ENCODE measurements at places on chromosomes 16 and 17.

- no peak for DNase-seq
Observed at GRCh38 chr16:15043344-15043743, 12.5 kb downstream of the NTAN1 start.

GRCh38 chr17:81428948-81429774 is 33.9 kb downstream of the BAHCC1 start:
- DNase-seq: peak; percentile 72

GRCh38 chr16:28616636-28617035 is 6.8 kb upstream of the SULT1A1 start:
- no peak for DNase-seq

DNA sequence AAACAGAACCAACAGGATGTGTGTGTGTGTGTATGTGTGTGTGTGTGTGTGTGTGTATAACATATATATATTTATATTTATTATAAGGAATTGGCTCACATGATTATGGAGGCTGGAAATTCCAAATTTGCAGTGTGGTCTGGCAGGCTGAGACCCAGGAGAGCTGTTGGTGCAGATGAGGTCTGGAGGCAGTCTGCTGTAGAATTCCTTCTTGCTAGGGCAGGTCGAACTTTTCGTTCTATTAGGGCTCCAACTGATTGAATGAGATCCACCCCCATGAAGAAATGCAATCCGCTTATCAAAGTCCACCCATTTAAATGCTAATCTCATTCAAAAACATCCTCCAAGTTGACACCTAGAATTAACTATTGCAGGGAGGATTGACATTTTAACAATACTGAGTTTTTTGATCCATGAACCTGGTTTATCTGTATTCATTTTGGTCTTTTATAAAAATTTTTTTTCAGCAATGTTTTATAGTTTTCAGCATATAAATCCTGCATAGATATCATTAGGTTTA is 85.0 kb downstream of the CYLD start:
- no peak for DNase-seq

DNA sequence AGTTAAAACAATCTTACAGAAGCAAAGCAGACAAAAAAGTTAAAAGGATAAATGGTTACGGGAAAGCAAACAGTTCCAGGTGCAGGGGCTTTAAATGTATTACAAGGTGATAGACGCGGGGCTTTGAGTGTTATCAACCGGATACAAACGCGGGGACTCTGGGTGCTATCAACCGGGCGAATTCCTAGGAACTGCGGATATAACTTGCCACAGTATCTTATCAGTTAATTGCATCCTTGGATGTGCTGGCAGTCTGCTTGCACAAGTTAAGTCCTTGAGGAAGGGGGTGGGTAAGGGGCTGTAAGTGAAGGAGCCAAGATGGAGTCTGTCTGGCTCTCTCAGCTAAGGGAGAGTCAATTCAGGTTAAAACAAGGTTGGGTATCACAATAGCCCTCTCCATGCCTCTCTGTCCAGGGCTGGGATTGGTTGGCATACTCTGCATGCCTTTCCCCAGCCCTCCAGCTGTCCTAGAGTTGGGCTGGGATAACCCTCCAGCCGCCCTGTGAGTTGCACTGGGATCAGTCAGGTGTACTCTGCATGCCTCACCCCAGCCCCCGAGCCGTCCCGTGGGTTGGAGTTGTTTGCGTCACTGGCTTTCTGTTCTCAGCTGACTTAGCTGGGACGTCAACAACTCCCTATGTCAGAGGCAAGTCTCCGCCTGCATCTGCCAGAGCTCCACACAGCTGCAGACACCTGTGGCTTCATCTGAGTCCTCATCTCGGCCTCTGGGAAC is 40.9 kb downstream of the TMEM235 start:
- DNase-seq: no peak

- no peak for DNase-seq
Observed at GRCh38 chr16:9900576-9900975, 281.7 kb downstream of the GRIN2A start.

- no peak for DNase-seq
Observed at GRCh38 chr16:30775392-30776188, 11.4 kb downstream of the ZNF629 start.

DNA sequence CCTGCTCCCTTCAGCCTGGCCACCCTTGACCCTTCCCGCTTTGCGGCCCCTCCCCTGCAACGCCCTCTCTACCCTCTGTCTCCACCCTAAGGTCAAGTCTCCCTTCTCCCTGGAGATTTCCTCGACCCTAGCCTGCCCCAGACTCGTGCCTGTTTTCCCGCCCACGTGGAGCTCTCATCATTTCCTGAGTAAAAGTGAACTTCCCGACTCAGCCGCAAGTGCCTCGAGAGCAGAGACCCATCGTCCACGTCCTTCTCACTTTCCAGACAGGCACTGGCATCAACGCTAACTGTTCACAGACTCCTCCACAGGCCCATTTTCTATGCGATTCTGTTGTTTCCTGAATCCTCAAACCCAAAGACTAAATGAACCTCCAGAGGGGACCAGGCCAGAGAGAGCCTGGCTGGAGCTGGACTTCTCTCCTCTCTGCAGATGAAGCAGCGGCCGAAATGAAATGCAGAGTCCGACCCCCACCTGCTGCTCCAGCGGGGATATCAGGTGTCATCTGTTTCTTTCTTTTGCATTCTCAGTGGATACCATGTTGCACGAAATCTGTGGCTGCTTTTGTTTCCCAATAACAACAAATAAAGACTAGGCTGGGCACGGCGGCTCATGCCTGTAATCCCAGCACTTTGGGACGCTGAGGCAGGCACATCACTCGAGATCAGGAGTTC is 52.5 kb downstream of the RTN4RL1 start:
- no peak for DNase-seq

- no peak for DNase-seq
Observed at GRCh38 chr17:34121311-34121710, 133.8 kb upstream of the CCL2 start.

GRCh38 chr17:40958086-40958953 is 8.4 kb downstream of the KRT39 start:
- DNase-seq: no peak

- no peak for DNase-seq
Observed at GRCh38 chr17:80913928-80914821, 77.5 kb upstream of the CHMP6 start.

DNA sequence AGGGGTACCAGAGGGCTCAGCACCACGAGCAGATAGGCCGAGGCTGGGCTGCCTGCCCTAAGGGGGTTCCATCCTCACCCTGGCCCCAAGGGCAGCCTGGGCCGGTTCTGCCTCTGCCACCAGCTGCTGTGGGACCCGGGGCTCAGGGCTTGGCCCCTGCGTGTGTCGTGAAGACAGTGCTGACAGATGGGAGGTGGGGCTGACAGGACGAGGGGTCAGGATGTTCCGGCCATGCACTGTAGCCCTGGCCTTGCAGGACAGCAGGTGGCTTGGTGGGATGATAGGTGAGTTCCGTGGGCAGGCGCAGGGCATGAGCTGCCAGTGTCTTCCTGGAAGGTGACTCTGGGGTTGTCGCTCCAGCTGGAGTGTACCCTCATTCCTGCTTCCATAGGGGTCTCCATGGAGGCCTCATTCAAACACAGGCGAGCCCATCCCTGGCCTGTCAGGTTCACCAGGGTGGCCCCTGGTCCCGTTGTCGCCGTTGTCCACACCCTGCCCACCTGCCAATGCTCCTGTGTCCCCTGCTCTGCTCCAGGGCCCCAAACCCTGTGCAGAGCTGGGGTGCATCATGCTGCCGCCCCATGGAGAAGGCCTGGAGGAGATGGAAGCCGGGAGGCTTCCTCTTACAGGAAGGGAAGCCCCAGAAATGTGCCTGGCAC is 57.2 kb downstream of the WDR45B start:
- no peak for DNase-seq

DNA sequence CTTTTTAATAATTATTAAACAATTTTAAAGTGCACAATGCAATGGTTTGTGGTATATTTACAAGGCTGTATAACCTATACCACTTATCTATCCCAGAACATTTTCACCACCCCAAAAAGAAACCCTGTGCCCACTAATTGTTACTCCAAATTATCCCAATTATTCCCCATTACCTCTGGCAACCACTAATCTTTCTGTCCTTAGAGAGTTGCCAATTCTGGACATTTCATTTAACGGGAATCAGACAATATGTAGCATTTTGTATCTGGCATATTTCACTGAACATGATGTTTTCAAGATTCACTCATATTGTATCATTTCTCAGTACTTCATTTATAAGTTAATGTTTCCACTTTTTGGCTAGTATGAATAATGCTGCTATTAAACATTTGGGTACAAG is 103.1 kb upstream of the NACA2 start:
- DNase-seq: no peak

DNA sequence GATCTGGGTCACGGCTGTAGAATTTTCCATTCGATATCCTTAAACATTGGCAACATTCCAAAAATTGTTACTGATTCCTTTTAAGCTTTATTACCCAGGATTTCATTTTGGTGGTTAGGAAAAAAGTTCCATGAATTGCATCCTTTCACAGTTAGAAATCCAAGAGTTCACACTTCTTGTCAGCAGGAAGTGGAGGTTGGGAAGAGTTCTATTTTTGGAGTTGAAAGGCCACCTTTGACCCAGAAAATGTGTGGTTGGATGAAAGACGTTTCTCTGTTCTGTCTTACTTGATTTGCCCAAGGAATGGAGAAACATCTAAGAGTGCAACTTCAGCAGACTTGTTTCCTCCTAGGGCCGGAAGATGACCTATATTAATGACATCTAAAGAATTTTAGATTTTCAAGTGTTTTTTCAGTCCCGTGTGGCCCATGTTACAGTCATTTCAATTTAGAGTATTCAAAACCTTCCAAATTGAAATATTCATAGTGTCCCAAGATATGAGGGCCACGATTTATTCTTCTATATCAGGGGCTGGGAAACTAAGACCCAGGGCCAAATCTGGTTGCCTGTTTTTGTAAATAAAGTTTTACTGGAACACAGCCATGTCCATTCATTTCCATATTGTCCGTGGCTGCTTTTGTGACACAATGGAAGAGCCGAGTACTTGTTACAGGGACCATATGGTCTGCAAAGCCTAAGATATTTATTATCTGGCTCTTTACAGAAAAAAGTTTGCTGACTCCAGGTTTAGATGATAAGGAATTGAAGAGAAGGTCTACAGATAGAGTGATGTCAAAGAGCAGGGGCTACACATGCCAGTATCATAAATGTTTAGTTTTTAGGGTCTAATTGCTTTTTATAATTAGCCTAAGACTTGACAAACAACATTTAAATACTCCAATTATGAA is 50.2 kb downstream of the CDK5R1 start:
- DNase-seq: no peak

- DNase-seq: no peak
Observed at GRCh38 chr17:64709481-64709880, 47.4 kb upstream of the SMURF2 start.

All from AML-193 (cell line).